ENCODE measurements at places on chromosomes 1 and 21.
A peak's percentile ranks its signal among the peaks of the same experiment; 100 is the strongest.

DNA sequence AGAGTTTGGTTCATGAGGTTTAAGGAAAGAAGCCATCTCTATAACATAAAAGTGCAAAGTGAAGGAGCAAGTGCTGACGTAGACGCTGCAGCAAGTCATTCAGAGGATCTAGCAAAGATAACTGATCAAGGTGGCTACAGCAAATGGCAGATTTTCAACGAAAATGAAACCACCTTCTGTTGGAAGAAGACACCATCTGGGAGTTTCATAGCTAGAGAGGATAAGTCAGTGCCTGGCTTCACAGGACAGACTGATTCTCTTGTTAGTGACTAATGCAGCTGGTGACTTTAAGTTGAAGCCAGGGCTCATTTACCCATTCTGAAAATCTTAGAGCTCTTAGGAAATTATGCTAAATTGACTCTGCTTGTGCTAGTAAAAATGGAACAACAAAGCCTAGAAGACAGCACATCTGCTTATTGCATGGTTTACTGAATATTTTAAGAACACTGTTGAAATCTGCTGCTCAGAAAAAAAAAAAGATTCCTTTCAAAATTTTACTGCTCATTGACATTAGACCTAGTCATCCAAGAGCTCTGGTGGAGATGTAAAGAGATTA, 10.5 kb downstream of the MAEL start:
- no peak for DNase-seq

- no peak for DNase-seq
These were observed 308.3 kb upstream of the AJAP1 start for GRCh38 chr1:4346131-4346530.

- peak; percentile 75 for DNase-seq
These were observed 137.7 kb downstream of the COL11A1 start for GRCh38 chr1:102970496-102971078.

DNA sequence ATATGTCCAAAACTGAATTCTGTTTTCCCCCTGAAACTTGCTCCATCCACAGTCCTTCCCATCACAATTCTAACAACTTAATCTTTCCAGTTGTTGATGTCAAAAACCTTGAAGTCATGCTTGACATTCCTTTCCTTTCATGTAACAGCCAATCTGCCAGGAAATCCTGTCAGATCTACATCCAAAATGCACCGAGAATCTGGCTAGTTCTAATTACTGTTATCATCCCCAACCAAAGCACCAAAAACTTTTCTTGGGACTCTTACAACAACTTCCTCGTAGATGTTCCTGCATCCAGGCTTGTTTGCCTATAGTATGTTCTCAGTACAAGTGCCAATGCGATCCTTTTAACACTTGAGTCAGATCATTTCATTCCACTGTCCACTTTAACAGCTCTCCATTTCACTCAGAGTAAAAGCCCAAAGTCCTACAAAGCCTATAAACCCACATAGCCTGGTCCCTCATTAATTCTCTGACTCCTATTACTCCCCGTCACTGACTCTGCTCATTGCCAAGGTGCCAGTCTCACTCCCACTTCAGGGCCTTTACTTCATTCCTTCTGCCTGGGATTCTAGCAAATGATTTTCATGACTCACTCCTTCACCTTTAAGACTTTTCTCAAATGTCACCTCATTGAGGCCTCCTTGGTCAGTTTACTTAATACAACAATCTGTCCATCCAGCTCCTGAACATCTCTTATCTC, 493.2 kb upstream of the NFIA start:
- no peak for DNase-seq

DNA sequence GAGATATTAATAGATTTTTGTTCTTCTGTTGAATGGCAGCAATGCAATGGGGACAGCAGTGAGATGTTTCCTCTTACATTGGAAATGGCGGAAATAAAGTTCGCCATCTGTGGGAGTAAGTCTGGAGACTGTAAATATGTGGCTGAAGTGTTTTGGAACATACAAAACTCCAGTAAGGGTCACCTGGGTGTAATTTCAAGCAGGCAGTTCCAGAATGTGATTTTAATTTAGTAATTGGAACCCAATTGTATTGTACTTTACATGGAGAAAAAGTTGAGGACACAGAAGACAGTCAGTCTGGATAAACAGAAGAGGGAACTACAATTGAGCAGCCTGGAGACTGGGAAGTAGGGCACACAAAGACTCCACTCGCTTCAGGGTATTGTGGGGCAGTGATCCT, 108.6 kb downstream of the NTMT2 start:
- no peak for DNase-seq

GRCh38 chr1:186424539-186424938, 36.4 kb downstream of the PDC start:
- DNase-seq, result no peak

- peak; percentile 88 for DNase-seq
These were observed 46.5 kb downstream of the KCNJ15 start for GRCh38 chr21:38303300-38303699.

- DNase-seq, result no peak
These were observed 13.0 kb downstream of the SLC19A2 start for GRCh38 chr1:169472738-169473137.

GRCh38 chr1:231757101-231757404, 130.5 kb downstream of the DISC1 start:
- no peak for DNase-seq

GRCh38 chr21:45110873-45111624, 36.7 kb downstream of the ADARB1 start:
- DNase-seq, result no peak

DNA sequence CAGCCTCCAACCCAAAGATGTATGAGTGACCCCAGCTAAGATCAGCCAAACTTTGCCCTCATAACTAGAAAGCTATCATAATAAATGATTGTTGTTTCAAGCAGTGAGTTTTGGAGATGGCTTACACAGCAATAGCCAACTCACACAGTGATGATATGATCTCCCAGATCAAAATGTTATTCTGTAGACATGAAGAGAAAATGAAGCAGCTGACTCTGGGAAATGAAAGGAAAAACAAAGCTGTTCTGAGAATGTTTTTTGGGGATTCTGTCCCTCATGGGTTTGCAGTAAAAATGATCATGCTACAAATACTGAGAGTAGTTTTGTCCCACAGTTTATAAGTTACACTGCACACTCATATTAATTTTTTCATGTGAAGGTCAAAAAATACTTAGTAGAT, 617.8 kb downstream of the MRPL39 start:
- no peak for DNase-seq

DNA sequence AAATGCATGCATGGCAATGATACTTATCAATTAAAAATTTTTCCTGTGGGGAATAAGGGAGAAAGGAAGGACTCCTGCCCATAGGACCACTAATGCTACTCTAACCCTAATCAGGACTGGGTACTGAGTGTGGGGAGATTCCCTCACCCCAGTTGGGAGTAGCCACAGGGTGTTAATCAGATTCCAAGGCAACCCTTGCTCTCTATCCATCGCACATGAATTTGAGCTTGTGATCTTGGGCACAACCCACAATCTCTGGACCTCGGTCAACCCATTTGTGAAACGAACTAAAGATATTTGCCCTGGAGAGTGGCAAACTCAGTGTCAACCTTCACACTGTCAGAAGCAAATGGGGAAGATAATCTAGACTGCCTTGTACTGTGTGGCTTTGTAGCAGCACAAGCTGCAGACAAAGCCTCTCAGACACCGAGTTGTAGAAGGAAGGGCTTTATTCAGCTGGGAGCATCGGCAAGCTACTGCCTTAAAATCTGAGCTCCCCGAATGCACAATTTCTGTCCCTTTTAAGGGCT, 69.5 kb downstream of the SERINC2 start:
- DNase-seq, result no peak

DNA sequence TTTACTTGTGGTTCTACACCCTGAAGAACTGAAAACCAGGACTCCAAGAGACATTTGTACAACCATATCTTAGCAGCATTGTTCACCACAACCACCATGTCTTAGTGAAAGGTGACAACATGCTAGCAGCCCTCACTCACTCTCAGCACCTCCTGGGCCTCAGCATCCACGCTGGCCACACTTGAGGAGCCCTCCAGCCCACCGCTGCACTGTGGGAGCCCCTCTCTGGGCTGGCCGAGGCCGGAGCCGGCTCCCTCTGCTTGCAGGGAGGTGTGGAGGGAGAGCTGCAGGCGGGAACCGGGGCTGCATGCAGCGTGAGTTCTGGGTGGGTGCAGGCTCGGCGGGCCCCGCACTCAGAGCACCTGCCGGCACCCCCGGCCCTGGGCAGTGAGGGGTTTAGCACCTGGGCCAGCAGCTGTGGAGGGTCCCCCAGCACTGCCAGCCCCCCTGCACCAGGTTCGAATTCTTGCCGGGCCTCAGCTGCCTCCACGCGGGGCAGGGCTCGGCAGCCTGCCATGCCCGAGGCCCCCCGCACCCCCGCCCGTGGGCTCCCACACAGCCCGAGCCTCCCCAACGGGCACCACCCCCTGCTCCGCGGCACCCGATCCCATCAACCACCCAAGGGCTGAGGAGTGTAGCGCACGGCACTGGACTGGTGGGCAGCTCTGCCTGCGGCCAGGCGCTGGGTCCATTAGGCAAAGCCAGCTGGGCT, 9.2 kb downstream of the C1orf159 start:
- DNase-seq, result no peak

DNA sequence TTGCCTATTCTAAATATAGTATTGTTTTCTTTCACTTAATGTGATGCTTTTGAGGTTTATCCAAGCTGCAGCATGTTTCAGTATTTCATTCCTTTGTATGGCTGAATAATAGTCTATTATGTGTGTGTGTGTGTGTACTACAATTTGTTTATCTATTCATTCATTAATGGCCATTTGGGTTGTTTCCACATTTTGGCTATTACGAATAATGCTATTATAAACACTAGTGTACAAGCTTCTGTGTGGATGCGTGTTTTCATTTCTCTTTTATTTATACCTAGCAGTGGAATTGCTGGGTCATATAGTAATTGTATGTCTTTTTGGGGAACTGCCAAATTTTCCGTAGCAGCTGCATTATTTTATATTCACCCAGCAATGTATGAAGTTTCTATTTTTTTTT, 15.0 kb upstream of the THEM5 start:
- peak; percentile 49 for DNase-seq

GRCh38 chr1:44238660-44239059, 25.4 kb downstream of the DMAP1 start:
- DNase-seq, result no peak

DNA sequence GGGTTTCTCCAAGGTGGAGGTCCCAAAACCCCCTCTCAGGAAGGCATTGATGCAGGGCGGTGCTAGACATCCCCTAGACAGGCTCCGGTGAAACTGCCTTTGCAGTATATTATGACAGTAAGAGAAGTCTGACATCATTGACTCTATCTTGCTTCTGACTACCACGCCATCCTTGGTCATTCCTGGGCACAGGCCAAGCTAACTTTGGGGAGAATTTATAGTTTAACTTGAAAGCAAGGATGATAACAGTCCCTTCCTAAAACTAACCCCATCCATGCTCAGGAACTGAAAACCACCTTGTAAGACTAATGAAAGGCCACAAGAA, 30.3 kb downstream of the RSPH1 start:
- no peak for DNase-seq

GRCh38 chr1:9721606-9722377, 70.3 kb downstream of the PIK3CD start:
- no peak for DNase-seq

DNA sequence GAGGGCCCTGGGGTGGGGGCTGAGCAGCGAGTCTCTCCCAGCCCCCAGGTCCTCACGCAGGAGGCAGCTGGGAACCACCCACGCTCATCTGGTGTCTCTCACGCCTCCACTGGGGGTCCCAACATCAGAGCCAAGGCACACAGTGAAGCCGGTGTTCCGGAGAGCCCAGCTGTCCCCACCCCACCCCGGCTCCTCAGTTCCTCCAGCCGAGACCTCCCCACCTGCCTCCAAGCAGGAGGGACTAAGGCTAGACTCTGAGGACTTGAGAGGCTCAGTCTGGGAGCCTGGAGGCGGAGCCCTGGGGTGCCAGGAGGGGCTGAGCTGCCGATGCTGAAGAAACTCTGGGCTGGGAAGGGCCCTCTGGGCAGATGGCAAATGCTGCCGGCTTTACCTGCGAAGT, 1.6 kb upstream of the HPCA start:
- no peak for DNase-seq

DNA sequence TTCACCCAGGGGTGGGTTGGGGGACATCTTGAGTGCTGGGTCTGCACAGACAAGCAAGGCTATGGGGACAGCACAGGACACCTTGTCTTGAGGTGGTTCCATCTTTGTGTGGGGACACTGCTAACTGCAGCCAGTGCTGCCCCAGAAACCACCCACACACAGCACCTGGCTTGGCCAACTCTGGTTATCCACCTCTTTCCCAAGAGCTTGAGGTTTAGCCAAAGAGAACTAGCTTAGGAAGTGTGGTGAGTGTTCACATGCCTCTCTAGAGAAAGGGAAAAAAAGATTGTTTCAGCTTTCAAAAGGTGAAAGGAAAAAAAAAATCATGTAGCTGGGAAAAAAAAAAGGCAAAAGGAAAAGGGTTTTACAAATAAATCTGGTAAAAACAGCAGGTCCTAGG, 32.4 kb downstream of the BCAR3 start:
- peak; percentile 27 for DNase-seq

DNA sequence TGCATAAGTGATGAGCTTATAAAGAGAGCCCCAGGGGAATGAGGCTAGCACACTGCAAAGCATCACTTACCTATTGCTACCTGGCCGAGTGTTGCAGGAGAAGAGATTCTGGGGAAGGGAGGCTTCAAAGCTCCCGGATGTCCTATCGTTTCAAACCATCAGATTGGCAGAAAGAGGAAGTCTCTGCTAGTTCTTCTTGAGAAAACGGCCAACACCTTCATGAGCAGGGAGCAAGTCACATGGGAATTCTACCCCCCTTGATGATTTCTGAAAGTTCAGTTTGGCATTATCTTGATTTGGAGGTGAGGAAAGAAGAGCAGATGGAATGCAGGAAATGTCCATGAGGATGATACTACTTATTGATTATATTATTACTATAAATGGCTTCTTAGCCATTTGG, 16.2 kb downstream of the SYF2 start:
- no peak for DNase-seq

DNA sequence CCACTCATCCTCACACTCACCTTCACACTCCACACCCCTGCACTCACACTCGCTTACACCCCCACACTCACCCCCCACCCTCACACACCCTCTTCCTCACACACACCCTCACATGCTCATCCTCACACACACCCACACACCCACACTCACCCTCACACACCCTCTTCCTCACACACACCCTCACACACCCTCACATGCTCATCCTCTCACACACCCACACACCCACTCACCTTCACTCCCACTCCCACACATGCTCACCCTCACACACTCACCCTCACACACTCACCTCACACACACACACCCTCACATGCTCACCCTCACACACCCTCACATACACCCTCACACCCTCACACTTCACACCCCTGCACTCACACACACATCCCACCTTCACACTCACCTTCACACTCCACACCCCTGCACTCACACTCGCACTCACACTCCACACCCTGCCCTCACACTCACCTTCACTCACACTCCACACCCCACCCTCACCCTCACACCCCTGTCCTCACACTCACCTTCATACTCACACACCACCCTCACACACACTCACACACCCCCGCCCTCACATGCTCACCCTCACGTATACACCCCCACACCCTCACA, 42.6 kb upstream of the EDN2 start:
- no peak for DNase-seq

DNA sequence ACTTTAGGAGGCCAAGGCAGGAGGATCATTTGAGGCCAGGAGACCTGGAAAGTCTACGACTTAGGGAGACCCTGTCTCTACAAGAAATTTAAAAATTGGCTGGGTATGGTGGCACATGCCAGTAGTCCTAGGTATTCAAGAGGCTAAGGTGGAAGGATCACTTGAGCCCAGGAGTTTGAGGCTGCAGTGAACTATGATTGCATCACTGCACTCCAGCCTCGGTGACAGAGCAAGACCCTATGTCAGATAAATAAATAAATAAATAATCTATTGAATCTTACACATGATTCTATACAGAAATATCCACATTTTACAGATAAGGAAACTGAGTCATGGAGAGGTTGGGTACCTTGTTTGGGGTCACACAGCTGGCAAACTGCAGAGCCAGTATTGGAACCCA, 89.1 kb downstream of the MAN1C1 start:
- DNase-seq, result no peak
